ENCODE measurements at places on chromosomes 6 and 20.

DNA sequence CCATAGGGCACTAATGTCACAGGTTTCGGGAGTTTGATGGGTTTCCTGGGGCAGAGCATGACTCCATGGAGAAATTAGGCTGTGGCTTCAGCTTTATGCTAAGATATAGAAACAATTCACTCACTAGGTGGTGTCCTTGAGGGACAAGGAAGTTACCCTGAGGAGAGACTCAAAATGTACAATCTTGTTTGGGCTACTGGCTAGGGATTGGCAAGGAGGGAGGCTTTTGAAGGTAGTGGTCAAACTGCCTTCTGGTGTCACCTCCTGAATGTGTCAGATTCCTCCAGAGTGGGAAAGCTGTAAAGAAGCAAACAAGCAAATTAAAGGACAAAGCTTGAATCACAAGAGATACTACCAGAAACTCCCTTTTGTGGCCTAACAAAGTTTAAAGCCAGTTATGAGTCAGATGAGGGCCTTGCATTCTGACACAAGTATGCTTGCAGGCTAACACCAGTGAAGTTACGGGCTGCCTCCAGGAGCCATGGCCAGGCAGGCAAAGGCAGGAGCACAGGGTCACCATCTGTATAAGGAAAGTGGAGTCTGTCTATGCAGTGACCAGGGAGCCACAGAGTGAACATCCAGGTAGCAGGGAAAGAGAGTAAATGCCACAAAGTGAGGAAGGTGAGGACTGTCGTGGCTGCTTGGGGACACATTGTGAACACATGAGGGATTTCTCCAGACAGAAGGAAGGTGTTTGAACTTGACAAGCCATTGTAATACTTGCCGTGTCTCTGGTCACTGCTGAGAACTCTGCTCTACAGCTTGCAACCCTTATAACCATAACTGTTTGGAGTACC is 107.7 kb upstream of the DTNBP1 start:
- H3K27ac ChIP-seq, result no peak overlapping the region
- DNase-seq, result no peak
- peaks cover 2% of the 10 kb centered on the region for H3K36me3 ChIP-seq
- H3K4me3 ChIP-seq, result no peak overlapping the region
- no peaks in the 10 kb centered on the region for H3K27me3 ChIP-seq

- H3K4me3 ChIP-seq, result no peak overlapping the region
- peaks cover 29% of the 10 kb centered on the region for H3K27me3 ChIP-seq
- H3K4me1 ChIP-seq, result no peaks in the 10 kb centered on the region
Observed at GRCh38 chr20:57977569-57977968, 250.9 kb downstream of the ANKRD60 start.

DNA sequence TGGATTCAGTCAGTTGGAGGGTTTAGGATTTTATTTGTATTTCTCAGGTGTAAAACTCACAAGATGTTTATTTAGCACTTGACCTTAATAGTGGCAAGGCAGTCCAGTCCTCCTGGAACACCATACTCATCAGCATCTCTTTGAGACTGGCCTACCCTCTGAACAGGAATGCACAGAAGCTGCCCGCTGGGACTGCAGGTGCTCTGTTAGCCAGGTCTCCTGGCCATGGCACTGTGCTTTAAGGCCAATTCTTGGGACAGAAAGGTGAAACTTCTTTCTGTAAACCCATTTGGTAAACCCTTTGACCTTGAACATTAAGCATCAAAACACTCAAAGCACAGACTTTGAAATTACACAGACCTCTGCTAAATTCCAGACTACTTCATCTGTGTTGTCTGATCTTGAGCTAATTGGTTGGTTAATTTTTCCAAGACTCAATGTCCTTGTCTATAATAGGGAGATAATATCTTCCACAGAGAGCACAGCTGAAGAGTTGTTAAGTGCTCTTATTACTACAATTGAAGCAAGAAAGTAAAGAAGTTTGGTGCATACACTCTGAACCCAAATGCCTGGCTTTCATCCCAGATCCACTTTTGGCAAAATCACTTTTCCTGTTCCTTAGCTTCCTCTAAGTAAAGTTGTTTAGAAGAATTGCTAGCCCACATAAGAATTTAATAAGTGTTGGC is 54.9 kb upstream of the NT5E start:
- H3K4me3 ChIP-seq, result no peak overlapping the region
- no peak for DNase-seq
- H3K36me3 ChIP-seq, result peaks cover 2% of the 10 kb centered on the region
- H3K4me1 ChIP-seq, result no peaks in the 10 kb centered on the region
- no peak overlapping the region for H3K27ac ChIP-seq

GRCh38 chr6:92427453-92427852 is 991.9 kb downstream of the EPHA7 start:
- no peaks in the 10 kb centered on the region for H3K4me1 ChIP-seq
- no peaks in the 10 kb centered on the region for H3K36me3 ChIP-seq
- no peak overlapping the region for H3K27ac ChIP-seq
- no peaks in the 10 kb centered on the region for H3K27me3 ChIP-seq
- no peak overlapping the region for H3K4me3 ChIP-seq

GRCh38 chr20:11235058-11235457 is 561.3 kb upstream of the JAG1 start:
- no peaks in the 10 kb centered on the region for H3K4me1 ChIP-seq
- H3K27me3 ChIP-seq, result no peaks in the 10 kb centered on the region
- H3K36me3 ChIP-seq, result no peaks in the 10 kb centered on the region
- no peak overlapping the region for H3K27ac ChIP-seq

DNA sequence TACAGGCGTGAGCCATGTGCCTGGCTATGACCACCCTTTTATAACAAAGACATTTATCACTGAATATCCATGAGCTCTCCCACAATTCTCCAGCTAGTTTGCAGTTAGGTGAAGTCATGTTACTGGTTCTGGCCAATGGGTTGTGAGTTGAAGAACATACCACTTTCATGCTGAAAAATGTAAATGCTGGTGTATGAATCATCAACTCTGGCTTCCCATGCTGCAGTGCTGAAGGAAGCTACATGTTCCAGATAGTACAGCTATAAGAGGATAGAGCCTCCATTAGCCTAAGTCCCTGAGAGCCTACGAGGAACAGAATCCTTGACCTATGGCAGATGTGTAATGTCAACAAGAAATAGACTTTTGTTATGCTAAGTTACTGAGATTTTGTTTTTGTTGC is 180.4 kb downstream of the BTBD9 start:
- peaks cover 2% of the 10 kb centered on the region for H3K36me3 ChIP-seq
- no peak overlapping the region for H3K4me3 ChIP-seq
- no peak for DNase-seq

DNA sequence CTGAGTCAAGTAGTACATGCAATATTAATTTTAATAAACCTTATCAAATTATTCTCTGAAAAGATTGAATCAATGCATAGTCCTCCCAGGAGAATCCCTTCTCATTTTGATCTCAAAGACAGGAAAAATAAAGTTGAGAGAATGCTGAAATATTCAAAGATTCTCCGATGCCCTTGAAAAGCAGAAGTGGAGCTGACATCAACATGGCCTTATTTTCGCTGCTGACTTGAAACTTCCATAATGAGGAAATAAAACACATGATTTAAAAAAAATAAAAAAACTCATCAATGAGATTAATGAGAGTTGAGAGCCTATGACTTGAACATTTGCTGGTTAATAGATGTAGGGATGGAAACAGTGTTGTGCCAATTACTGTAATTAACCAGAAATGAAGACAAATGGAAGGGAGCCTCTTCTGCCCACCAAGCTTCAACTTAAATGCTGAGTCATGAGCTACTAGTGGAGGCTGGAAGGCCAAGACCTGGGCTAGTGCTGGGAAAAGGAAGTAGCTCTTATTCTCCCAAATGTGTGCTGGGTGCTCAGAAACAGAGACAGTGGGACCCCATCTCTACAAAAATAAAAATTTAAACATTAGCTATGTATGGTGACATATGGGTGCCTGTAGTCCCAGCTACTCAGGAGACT is 139.9 kb downstream of the BFSP1 start:
- no peak for DNase-seq
- H3K27ac ChIP-seq, result no peak overlapping the region
- no peaks in the 10 kb centered on the region for H3K4me1 ChIP-seq
- H3K36me3 ChIP-seq, result no peaks in the 10 kb centered on the region
- H3K27me3 ChIP-seq, result peaks cover 31% of the 10 kb centered on the region
- H3K4me3 ChIP-seq, result no peak overlapping the region

DNA sequence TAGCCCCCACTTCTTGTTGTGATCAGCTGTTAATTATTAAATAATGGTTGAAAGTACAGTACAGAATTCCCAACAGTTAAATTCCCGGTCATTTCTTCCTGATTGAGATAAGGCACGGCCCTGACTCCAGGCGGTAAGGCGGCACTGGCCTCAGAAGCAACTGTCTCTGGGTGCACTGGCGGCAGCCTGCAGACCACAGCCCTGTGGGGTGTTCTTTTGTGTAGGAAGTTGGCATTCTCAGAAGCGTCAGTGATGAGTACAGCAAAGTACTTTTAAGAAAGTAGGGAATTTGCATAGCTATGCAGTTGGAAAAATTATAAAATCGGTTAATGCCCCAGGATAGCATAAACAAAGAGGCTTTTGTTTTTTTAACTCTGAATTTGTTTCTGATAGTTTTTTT is 50.5 kb downstream of the SAMD5 start:
- no peak overlapping the region for H3K4me3 ChIP-seq
- H3K36me3 ChIP-seq, result no peaks in the 10 kb centered on the region
- no peak overlapping the region for H3K27ac ChIP-seq

- H3K36me3 ChIP-seq, result peaks cover 34% of the 10 kb centered on the region
- peaks cover 6% of the 10 kb centered on the region for H3K4me1 ChIP-seq
- no peak overlapping the region for H3K4me3 ChIP-seq
- no peak for DNase-seq
Observed at GRCh38 chr6:107894809-107895396, 63.1 kb downstream of the SEC63 start.

- no peak for DNase-seq
- no peaks in the 10 kb centered on the region for H3K36me3 ChIP-seq
- no peaks in the 10 kb centered on the region for H3K27me3 ChIP-seq
- H3K4me3 ChIP-seq, result no peak overlapping the region
- H3K4me1 ChIP-seq, result no peaks in the 10 kb centered on the region
Observed at GRCh38 chr6:84625506-84625905, 138.9 kb downstream of the TBX18 start.

- H3K27me3 ChIP-seq, result peaks cover 10% of the 10 kb centered on the region
- no peaks in the 10 kb centered on the region for H3K4me1 ChIP-seq
- no peak overlapping the region for H3K27ac ChIP-seq
- no peaks in the 10 kb centered on the region for H3K36me3 ChIP-seq
- no peak overlapping the region for H3K4me3 ChIP-seq
- no peak for DNase-seq
Observed at GRCh38 chr20:44586289-44586911, 4.0 kb downstream of the PKIG start.

DNA sequence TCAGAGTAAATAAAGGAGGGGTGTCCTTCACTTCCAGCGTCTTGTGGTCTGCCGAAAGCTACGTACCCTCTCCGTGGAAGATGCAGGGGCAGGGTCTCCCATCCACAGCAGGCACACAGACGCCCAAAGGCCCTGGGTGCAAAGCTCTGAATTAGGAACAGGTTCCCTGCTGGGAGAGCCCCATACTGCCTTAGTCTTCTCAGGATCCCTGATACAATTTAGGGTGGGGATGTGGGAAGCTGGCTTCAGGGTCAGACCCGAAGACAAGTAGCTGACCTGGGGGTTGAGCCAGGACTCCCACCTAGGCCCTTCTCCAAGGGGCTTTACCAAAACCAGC is 74.1 kb downstream of the TTLL2 start:
- DNase-seq, result no peak
- H3K27ac ChIP-seq, result no peak overlapping the region
- H3K4me3 ChIP-seq, result no peak overlapping the region

GRCh38 chr6:71465096-71465495 is 176.5 kb downstream of the OGFRL1 start:
- H3K4me3 ChIP-seq, result no peak overlapping the region

Measured in central memory CD8-positive, alpha-beta T cell (primary cell).